ENCODE measurements at places on chromosomes 1 and 21.

DNA sequence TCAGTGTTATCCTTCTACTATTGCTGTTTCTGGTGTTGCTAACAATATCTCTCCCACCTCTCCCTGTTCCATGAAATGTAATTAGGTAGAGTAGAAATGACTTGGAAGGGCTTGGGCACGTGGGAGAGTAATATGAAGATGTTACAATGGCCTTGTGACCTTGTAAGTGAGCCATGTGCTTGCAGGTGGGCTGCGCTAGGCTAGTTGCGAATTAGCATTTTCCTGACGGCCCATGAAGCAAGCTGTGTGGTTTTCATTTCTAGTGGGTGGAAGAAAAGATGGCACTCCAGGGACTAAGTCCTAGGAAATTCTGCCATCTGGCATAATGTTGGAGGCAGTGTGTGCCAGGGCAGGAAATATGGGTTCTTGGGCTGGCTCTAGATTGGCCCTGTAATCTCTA, 7.8 kb upstream of the DDX20 start:
- DNase-seq = no peak

GRCh38 chr1:167373986-167374385, 144.3 kb downstream of the CD247 start:
- no peak for DNase-seq

DNA sequence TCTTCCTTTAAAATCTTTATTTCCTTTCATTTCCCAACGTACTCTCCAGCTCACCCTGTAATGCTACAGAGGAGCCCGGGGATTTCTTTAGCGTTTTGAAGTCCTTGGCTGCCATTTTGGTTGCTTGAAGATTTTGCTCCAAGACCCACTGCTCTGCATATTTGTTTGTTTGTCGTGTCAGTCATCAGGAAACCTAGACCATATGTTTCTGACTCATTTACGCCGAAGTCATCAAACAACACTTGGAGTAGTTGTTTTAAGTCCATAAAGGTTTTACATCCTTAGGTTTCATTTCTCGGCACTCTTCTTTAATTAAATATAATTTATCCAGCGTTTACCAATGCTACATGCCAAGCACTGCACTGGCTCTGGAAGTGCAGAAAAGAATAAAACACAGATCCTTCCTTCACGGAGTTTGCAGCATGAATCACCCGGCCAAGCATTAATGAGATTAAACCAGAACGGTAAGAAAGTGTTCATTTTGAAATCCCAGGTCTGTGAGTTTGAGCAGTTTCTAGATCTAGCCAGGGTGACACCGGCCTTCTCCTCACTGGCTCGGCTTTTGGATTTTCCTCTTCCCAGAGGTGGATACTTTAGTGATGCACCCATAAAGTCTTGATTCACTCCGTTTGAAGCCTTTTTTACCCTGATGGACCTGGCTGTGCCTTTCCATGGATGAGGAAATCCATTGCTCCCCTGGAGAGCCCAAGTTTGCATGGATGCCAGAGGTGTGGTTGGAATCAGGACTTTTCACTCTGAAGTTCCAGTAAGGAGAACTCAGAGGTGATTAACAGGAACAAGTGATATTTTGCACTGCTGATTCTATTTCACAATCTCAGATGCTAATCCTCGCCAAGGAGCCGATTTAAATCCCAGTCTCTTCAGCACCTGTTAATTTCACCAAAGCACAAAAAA, 109.3 kb downstream of the KAZN start:
- no peak for DNase-seq

GRCh38 chr1:242452573-242452972, 71.9 kb downstream of the PLD5 start:
- DNase-seq = no peak

GRCh38 chr1:58441699-58442098, 104.8 kb downstream of the OMA1 start:
- no peak for DNase-seq

DNA sequence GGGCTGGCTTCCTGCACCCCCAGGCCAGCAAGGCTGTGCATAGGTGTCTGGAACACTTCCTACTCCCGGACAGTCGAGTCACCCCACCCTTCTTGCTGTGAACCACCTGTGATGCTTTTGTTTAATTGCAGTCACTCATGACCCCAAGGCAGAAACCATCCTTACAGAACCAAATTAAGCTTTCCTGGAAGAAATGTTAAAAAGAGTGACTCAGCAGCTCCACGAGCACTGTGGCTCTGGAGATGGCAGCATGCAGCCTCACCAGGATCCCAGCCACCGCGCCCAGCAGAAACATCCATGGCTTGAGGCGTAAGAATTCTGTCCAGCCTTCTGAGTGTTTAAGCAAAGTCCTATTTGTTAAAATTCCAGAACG, 28.8 kb downstream of the SNAP47 start:
- no peak for DNase-seq

DNA sequence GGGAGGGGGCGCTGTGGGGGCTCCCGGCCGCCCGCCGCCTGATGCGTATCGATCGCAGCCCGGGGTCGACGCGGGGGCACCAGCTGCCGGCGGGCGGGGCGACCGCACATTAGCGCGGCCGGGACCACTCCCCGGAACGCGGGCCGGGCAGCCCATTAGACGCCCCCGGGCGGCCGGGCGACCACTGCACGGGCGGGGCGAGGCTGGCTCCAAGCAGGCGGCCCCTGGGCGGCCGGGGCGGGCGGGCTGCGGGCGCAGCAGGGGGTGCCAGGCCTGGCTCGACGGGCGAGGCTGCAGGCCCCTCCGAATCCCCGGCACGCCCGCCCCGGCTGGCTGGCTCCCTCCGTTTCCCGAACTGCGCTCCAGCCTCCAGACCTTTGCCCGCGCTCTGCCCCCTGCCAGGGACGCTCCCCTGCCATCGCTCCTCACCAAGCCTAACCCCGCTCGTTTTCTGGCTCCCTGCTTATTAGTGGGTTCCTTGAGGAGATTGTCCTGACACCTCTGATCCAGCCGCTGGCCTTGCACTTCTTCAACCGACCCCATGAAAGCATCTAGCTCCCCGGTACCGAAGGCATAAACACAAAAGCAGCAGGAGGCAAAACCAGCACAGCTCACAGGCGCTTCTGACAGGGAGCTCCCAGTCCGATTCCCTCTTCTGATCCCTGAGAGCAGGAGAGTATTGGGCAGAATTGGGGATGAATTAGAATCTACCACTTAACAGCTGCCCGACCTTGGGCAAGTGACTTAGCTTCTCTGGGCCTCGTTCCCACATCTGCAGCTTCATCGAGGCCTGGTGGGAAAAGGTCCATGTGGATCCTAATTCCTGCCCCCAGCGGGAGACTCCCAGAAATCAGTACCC, 92.6 kb upstream of the CASZ1 start:
- DNase-seq = no peak

DNA sequence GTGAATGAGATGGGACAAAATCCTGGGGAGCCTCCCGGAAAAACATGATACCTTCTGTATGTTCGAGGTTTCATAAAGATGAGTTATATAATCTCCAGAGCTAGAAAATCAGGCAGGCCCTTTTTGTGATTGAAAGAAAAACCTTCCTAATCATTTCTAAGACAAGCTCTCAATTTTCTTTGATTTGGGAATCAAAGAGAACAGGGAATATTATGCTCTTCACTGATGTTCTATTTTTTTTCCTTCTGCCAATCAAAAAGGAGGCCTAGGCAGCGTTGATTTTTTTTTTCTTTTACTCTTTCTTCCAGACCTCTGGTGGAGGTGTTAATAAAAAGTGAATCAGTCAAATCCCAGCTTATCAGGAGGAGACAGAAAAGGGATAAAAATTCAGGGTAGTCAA, 34.5 kb downstream of the DIRAS3 start:
- DNase-seq = no peak

GRCh38 chr1:203127666-203128430, at the start of gene ADORA1:
Gene ADORA1 (plus strand): TSS chr1:203127726. CDS start chr1:203128842, 1,116 bp downstream.
- DNase-seq = no peak

DNA sequence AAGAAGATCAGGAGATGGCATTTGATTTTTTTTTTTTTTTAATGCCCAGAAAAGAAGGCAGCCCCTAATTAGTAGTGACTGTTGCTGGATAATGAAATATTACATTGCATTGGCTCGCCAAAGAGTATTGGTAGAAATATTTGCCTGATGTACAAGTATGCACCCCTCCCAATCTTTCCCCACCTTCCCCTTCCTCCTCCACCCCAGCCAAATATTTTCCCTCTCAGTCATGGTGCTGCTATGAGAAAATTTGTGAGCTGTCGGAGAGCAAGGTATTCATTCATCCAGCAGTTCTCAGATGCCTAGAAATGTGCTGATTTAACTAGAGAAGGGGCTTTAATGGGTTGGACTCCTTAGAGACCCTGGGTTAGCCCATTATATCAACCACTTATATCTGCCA, 50.5 kb upstream of the IKBKE start:
- DNase-seq = no peak

GRCh38 chr1:56963667-56964066, 2.1 kb downstream of the C8B start:
- DNase-seq = no peak
